ENCODE measurements at places on chromosomes 16 and 17.

DNA sequence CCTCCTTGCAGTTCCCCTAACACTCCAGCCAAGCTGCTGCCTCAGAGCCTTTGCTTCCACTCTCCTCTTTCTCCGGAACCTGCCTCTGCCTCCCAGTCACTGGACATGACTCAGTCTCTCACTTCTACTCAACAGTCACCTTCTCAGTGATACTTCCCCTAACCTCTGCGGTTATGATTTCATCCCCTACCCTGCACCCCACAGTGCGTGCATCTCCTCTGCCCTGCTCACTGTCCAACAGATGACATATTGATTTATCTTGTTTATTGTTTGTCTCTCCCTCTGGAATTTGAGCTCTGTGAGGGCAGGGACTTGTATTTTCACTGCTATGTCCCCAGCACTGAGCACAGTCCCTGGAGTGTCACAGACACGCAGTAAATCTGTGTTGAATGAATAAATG, 100.7 kb downstream of the CYLD start:
- DNase-seq: no peak

- peak; percentile 90 for DNase-seq
Observed at GRCh38 chr17:77451894-77452852, 311.4 kb downstream of the SEC14L1 start.

DNA sequence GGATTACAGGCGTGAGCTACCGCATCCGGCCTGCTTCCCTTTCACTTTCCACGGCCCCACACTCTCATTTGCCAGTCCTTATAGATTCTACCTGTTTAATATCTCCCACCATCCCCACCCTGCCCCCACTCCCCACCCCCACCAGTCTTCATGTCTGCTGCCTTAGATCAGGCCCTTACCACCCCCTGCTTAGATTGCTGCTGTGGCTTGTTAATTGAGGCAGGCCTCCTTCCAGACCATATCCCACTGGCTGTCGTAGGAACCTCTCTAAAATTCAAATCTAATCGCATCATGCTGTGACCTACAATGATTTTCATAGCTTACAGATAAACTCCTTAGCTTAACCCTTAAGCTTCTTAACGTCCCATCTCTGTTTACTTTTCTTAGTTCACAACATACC, 4.9 kb downstream of the IQCK start:
- no peak for DNase-seq

GRCh38 chr17:77796176-77796860, 162.2 kb upstream of the TNRC6C start:
- no peak for DNase-seq

DNA sequence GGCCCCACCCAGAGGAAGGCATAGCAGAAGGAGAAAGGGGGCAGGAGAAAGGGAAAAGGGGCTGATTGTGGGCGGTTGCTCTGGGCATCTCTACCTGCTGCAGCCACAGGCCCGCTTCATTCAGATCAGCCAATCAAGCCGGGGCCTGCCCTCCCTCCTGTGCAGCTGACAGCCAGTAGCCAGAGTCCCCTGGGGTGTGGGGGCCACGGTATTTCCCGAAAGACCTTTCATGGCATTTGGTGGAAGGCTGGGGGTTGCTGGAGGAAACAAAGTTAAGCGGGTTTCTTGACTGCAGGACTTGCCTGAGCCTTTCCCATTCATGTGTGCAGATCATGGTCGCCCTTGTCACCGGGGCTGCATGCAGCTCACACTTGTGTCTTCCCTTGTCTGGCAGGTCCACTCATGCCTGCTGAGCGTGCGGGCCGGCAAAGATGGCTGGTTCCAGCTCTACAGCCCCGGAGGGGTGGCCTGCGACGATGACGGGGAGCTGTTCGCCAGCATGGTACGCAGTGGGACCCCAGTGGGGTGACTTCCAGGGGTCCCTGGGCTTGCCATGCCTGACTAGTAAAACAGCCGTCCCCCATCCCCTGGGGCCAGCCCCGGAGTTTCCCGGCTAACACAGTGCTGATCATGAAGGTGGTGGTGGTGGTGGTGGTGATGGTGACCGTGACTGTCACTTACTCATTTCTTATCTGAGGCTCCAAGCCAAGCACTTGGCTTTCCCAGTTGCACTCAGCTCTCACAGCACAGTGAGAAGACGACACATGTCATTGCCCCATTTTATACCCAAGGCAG, 82.7 kb upstream of the PLCG2 start:
- no peak for DNase-seq

- DNase-seq: peak; percentile 14
Observed at GRCh38 chr16:29925105-29925756, 795 bp downstream of the KCTD13 start.

- no peak for DNase-seq
Observed at GRCh38 chr16:87248714-87249113, 68.5 kb downstream of the C16orf95 start.

DNA sequence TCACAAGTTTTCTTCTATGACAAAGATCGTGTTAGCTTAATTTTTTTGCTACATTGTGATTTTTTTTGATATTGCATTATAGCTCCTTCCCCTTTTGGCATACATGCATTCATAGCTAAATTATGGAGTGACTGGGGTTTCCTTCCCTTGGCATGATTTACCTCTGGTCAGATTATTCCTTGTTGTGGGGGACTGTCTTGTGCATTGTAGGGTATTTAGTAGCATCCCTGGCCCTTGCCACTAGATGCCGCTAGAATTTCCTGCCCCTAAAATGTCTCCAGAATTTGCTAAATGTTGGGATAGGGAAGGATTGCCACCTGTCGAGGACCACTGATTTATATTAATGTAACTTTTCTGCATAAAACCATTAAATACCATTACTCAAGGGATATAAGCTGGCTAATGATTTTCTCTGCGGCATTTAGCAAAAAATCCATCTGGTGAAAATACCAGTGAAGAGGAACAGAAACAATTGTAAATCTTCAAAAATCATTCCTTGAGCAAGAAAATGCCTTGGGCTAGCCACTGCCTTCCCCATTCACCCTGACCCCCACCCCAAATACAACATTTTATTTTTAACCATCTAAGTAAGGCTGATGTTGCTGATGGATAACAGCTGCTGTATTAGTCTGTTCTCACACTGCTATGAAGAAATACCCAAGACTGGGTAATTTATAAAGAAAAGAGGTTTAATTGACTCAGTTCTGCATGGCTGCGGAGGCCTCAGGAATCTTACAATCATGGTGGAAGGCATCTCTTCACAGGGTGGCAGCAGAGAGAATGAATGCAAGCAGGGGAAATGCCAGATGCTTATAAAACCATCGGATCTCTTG, 195.2 kb downstream of the MAP2K6 start:
- DNase-seq: no peak

DNA sequence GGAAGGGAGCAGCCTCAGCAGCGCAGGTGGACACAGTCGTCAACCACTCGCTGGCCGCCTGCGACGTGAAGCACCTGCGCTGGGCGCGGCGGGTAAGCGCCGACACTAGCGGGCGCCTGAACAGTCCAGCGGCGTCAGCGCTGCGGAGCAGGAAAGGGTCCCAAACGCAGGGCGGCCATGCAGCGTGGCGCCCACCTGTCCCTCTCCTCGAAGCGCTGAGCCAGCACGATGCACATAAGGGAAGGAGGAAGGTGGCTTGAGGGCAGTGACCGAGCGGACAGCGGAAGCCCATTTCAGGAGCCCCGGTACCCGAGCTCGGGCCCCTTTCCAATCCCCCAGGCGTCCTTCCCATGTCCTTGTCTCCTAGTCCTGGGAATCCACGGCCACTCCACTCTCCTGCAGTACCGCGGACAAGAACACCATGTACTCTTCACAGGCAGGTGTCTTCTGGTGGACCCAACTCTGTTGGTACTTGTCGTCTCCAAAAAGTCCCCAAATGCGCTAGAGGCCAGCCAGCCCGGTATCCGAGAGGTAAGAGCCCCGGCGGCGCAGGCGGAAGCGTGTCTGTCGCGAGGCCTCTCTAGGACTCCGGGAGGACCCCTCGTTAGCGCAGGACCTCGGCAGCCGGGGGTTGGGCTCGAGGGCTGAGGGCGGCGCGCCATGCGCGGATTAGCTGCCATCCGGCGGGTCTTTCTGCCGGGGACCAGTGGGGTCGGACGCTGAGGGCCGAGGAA, 14.4 kb downstream of the ZNF232 start:
- DNase-seq: peak; percentile 95

All from retina (tissue), 1 donor.